Activated B cell treated with CpG ODN at 0.5 μM for 24 hours (primary cell): ENCODE measurements at places on chromosomes 3 and 15.

- peak; percentile 20 for DNase-seq
Measured at GRCh38 chr3:49673121-49673714, 933 bp upstream of the APEH start.

- peak; percentile 38 for DNase-seq
Measured at GRCh38 chr15:73700041-73700842, 16.1 kb downstream of the CD276 start.

DNA sequence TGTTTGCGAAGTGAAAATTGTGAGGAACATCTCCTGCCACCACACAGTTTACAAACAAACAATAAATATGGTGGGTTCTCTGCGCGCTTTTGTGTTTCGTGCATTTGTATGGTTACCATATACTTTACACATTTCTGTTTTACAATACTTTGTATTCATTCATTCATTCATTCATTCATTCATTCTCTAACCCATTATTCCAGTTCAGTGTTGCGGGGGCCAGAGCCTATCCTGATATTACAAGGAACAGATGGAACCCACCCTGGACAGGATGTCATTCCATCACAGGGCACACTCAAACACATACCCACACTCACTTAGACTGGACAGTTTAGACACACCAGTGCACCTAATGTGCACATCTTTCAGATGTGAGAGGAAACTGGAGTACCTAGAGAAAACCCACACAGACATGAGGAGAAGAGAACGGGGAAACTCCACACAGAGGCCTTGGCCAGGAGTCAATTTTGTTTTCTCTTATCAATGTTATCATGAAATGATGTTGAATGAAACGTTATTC is 160.5 kb downstream of the FNDC3B start:
- DNase-seq = no peak

GRCh38 chr3:34301313-34301712 is 502.9 kb downstream of the PDCD6IP start:
- no peak for DNase-seq
